ENCODE measurements at places on chromosomes 7 and 10.

DNA sequence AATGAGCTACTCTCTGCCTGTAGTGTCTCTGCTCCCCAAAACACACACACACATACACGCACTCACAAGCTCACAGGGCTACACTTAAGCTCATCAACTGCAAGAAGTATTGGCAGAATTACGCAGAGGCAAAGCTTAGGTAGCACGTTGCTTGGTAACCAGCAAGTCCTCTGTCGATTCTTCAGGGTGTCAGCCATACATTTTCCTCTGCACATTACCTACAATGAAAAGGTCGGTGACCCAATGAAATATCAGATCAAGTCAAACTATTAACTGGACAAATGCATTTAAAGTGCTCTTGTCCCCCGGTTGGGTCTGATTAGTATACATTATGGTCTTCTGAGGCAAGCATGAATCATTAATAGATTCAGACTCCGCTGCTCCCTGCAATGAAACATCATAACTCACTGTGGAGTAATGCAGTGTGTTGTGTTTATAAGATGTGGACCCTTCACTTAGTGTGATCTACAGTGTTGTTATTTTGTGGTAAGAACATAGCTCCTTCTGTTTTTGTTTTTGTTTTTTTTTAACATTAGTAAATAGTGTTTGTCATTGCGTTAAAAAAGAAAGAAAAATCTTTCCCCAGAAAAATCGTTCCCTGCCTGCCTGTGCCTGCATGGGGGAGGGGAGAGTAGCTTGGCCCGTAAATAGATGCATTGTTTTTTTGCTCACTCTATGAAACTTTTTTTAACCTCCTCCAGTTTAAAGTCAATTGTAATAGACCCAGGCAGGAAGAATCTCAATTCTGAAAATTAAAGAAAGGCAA lies 325.5 kb downstream of the SFMBT2 start:
- DNase-seq, result no peak

GRCh38 chr10:88045096-88045495 lies 181.7 kb downstream of the PTEN start:
- no peak for DNase-seq

GRCh38 chr7:79933144-79933543 lies 201.5 kb upstream of the GNAI1 start:
- no peak for DNase-seq

- peak; percentile 71 for DNase-seq
These were observed 47.7 kb downstream of the PAX2 start for GRCh38 chr10:100793055-100793454.

- DNase-seq, result peak; percentile 46
These were observed 33.9 kb downstream of the SHH start for GRCh38 chr7:155778349-155778748.

- DNase-seq, result no peak
These were observed 310.6 kb downstream of the FRMD4A start for GRCh38 chr10:14020037-14020664.

- no peak for DNase-seq
These were observed 203.9 kb upstream of the NEBL start for GRCh38 chr10:21100871-21101514.

GRCh38 chr10:124595143-124595883 lies 133.7 kb downstream of the LHPP start:
- DNase-seq, result no peak

- no peak for DNase-seq
These were observed 10.6 kb downstream of the VIM start for GRCh38 chr10:17238445-17239291.

GRCh38 chr7:37645282-37646050 lies 38.1 kb upstream of the GPR141 start:
- DNase-seq, result no peak

DNA sequence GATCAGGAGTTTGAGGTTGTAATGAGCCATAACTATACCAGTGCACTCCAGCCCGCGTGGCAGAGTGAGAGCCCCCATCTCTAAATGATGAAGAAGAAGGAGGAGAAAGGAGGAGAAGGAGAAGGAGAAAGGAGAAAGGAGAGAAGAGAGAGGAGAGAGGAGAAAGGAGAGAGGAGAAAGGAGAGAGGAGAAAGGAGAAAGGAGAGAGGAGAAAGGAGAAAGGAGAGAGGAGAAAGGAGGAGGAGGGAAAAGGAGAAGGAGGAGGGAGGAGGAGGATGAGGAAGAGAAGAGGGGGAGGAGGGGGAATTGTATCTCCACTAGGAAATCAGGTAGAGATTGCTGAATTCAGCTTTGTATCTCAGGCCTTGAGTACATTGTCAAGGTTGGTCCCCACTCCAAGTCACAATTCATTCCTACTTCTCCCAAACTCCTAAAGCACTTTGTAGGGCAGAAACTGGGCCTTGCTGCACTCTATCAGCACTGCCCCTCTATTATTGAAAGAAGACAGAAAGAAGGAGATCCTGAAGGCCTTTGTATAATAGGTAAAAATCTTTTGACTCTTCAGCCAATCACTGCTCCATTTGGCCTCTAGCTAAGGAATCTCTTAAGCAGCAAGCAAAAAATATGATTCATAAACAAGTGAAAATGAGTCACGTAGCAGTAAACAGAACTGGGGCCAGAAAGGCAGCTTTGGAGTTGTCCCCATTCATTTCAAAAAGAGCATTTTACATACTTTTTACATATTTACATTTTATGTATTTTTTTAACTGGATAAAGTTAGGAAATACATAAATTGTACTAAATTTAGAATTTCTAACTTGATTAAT lies 178.0 kb downstream of the IMMP2L start:
- no peak for DNase-seq

GRCh38 chr10:124222318-124222987 lies 129.1 kb upstream of the CHST15 start:
- no peak for DNase-seq

DNA sequence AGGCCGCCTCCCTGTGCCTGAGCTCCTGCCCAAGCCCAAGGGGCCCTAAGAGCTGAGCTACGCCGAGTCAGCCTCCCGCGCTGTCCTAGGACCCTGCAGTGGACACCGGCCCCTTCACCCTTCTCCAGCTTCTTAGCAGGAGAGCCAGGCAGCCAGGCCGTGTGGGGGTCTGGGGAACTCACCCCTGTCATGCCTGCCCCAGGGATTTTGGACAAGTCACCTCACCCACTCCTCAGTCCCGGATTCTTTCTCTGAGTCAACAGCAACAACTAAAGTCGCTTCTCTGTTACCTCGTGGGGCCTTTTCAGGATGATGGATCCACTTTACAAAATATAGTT lies 79.3 kb downstream of the MKI67 start:
- DNase-seq, result no peak

GRCh38 chr7:113161050-113161449 lies 42.7 kb upstream of the SMIM30 start:
- DNase-seq, result no peak

DNA sequence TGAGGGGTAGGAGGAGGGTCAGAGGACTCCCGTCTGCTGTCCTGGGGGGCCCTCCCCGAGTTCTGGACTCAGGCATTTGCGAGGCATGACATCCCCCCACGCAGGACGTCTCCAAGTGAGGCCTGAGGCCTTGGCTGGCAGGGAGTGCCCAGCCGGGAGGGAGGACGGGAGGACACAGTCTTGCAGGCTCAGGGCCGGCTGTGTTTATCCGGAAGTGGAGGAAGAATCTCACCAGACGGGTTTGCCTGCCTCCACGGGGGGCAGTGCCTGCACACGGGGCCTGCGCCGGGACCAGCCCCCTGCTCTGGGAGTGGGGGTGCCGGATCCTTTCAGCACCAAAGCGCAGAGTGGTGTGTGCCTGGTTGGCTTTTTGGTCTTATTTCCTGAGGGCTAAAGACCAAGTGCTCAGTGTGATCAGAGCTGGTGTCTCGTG lies 10.9 kb downstream of the PWWP2B start:
- peak; percentile 94 for DNase-seq
